SJCRH30 (cell line): ENCODE measurements at places on chromosomes 11 and 22. TPM values are rescaled to one million over a fixed set of nuclear protein-coding genes. Genes with fewer than 3 reads are reported as not detected.

The FXYD2 gene
- total RNA-seq: 0.14 and 0.15 TPM in 2 replicates

The RIC3 gene
- total RNA-seq: not detected in 2 replicates

The UBASH3B gene
- total RNA-seq: 0.38 TPM in 2 replicates

The ACR gene
- not detected in 2 replicates for total RNA-seq

The KCNJ11 gene
- total RNA-seq: 4.8 and 5.9 TPM in 2 replicates

The GLB1L2 gene
- not detected in 2 replicates for total RNA-seq

The ZNF280B gene
- 0.18 and 0.24 TPM in 2 replicates for total RNA-seq

The BTBD18 gene
- 0.02 TPM in 1 of 2 replicates, not detected in the other for total RNA-seq

The GATD1 gene
- total RNA-seq: 28.9 and 39.9 TPM in 2 replicates

The SCGB1A1 gene
- not detected in 2 replicates for total RNA-seq

The RRM1 gene
- total RNA-seq: 209 and 218 TPM in 2 replicates

The OAF gene
- total RNA-seq: 10.6 and 11.2 TPM in 2 replicates

The TMEM126A gene
- 62.1 and 71.9 TPM in 2 replicates for total RNA-seq

The UQCC3 gene
- 11.5 and 15.7 TPM in 2 replicates for total RNA-seq
